Substantia nigra (tissue), 51 donors: ENCODE measurements at places on chromosomes 12 and 14.

DNA sequence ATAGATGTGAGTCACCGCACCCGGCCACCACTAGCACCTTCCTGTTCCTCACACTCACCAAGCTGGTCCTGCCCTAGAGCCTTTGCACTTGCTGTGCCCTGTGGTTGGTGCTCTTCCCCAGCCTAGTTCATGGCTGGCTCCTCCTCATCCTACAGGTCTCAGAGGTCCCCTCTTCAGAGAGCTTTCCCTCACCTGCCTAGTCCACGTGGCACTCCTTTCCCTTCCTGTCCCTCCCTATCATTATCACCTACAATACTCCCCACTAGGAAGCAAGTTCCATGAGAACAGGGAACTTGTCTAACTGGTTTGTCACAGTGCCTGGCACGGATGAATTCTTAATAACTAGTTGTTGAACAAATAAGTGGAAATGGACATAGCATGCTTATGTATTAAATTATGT is 24.0 kb upstream of the TMED10 start:
- DNase-seq, result no peak

- DNase-seq, result no peak
Observed at GRCh38 chr12:71871116-71871515, 31.6 kb downstream of the TBC1D15 start.

DNA sequence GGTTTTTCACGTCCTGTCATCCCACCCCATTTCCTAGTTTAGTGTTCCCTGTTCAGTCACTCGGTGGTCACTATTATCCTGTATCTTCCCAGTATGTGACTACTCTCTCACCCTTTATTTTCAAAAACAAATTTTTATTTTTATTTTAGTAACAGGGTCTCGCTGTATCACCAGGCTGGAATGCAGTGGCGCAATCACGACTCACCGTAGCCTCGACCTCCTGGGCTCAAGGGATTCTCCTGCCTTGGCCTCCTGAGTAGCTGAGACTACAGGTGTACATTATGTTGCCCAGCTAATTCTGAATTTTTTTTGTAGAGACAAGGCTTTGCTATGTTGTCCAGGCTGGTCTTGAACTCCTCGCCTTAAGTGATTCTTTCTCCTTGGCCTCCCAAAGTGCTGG is 20.1 kb upstream of the PRICKLE1 start:
- DNase-seq, result no peak

GRCh38 chr12:90151491-90152015 is 442.9 kb upstream of the ATP2B1 start:
- no peak for DNase-seq

DNA sequence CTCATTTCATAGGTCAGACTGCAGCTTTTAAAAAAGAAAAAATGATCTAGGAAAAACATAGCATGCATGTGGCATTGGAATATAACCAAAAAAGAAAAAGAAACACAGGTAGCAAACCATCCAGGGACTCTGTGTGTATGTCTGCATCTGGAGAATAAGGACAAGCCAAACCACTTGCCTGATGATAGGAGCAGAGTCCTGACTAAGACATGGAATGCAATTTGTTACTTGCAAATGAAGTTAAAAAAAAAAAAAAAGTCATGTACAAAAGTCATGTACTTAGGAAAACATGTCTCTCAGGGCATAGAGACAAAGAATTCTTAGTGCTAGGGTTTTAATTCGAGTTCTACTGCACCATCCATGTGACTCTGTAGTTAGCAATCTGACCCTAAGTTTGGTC is 15.9 kb downstream of the TSPAN11 start:
- DNase-seq, result no peak
